ENCODE measurements at places on chromosomes 1 and 21.

GRCh38 chr1:24235921-24236788, 49.1 kb upstream of the IFNLR1 start:
- no peak for DNase-seq

DNA sequence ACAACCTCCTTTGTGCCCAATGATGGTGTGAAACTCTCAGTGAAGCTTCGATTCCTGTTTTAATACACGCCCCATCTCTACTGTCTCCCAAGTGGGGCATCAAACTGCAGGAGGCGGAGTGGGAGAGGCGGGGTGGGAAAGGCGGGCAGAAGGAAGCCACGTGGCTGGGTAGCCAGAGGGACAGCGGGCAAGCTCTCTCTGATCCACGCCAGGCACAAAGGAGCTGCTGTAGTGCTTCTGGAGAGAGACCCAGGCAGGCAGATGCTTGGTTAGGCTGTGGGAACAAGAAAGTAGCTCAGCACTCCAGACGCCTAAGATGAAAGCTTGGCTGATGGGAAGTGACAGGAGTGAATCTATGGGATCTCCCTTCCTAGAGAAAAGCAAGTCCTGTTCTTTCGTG, 25.7 kb downstream of the TRIM67 start:
- DNase-seq = no peak

GRCh38 chr1:96557336-96557735, 164.2 kb upstream of the PTBP2 start:
- DNase-seq = no peak

- DNase-seq = no peak
Measured at GRCh38 chr1:215647738-215648137, 80.6 kb downstream of the KCTD3 start.

- DNase-seq = no peak
Measured at GRCh38 chr21:31618696-31619430, 40.6 kb upstream of the SOD1 start.

GRCh38 chr1:164707868-164708331, 148.9 kb downstream of the PBX1 start:
- DNase-seq = no peak

GRCh38 chr1:10751561-10752085, 44.8 kb downstream of the CASZ1 start:
- DNase-seq = no peak

DNA sequence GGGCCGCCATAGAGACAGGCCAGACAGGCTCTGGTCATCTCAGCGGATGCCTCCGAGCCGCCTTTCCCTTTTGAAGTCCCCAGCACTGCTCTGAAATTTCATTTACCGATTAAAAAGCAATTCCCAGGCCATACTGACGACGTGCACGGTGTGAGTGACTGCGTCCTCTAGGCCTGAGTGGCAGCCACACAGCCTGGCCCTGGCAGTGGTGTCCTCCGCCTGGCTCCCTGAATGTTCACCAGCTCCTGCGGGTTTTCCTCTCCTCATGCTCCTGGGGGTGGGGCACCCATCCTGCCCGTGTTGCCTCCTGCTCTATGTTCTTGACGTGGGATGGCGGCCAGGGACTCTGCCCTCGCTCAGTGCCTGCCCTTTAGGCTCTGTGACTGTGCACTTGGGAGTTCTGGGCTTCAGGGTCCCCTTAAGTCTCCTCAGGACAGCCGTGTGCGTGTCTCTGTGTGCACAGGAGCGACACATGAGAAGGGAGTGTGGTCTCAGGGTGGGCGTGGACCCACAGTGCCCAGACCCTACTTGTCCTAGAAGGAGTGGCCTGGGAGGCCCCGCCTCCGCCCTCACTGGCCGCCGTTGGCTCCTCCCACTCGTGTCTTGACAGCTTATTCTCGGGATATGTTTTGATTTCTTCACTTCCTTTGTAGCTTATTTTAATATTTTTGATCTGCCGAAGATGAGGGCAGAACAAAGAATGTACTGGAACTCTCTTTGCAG, 3.6 kb downstream of the SKI start:
- DNase-seq = no peak

DNA sequence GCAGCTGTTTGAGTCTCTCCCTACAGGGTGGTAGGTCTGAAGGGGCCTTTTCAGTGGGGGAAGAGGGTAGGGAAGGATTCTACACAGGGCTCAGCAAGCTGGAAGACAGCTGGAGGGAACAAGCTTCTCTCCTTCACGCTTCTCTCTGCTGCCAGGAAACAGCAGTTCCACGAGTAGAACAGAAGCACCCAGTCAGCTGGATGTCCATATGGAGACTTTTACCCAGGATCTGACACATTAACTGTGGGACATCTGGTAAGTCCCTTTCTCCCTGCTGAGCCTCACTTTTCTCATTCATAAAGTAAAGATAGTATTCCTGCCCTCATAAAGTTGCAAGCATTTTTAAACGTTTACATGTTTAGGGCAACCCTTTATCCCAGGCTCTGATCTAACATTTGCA, 280.3 kb downstream of the OMA1 start:
- no peak for DNase-seq

DNA sequence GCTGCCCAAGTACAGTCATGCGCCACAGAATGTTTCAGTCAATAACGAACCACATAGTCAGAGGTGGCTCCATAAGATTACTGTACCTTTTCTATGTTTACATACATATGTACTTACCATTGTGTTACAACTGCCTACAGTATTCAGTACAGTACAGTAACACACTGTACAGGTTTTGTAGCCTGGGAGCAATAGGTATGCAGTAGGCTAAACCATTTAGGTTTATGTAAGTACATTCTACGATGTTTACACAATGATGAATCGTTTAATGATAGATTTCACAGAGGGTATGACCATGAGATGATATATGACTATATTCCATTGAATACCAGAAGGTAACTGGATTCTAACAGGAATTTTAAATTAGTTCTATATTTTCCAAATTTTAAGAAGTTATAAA, 10.5 kb downstream of the YY1AP1 start:
- no peak for DNase-seq

- no peak for DNase-seq
Measured at GRCh38 chr21:39153373-39153772, 29.9 kb downstream of the PSMG1 start.

DNA sequence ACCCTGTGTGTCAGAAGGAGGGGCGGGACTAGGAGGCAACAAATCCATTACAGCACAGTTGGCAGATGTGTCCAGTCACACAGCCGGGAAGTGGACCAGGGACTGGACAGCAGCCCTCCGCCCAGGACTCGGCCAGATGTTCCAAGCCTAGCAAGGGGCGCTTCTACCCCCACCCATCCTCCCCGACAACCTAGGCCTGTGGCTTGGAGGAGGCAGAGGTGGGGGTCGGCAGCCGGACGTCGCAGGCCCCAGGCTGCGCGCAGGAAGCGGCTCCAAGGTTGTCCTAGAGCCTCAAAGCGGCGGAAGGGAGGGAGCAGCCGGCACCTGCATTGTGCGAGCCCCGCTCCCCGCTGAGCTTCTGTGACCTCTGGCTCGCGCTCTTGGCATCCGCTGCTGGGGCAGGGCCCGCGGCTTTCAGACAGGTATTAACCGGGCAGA, 20.6 kb upstream of the MYCL start:
- DNase-seq = no peak

- DNase-seq = no peak
Measured at GRCh38 chr1:1120096-1120495, 4.2 kb upstream of the C1orf159 start.

GRCh38 chr1:229370601-229371021, 27.8 kb upstream of the CCSAP start:
- DNase-seq = no peak

DNA sequence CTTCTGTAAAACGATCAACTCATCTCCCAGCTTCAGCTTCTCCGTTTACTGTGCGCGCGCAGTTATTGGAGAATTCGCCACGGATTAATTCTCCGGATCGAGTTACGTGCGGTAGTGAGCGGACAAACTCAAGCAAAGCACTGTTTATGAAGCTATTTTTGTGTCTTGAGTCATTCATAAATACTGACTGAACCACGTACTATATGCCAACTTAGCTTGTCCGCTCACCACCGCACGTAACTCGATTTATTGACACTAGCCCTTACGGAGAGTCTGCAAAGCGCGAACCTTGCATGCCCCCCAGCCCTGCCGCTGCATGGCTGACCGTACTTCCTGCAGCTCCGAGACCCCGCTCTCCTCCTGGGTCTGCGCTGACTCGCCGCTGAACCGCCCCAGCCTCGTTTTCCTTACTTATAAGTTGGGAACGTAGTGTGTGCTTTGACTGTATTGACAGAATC, 773 bp downstream of the CHD1L start:
- DNase-seq = peak; percentile 36

GRCh38 chr1:152182944-152183361, 23.9 kb upstream of the RPTN start:
- DNase-seq = no peak

- no peak for DNase-seq
Measured at GRCh38 chr1:212613440-212614335, 5.1 kb downstream of the ATF3 start.

GRCh38 chr1:233333086-233333485, 5.6 kb downstream of the MAP3K21 start:
- no peak for DNase-seq

DNA sequence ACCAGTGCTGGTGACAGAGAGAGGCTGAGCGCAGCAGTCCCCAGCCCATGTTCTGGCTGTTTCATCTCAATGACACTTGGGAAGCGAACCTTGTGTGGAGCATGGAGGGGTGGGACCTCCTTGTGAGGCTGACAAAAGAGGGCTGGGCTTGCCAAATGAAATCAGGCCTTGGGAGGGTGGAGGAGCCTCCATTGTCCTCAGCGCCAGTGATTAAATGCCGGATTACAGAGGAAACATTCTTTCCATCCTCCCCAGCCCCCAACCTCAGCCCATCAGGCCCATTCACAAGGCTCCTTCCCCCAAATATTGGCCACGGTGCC, 63.3 kb upstream of the PAXBP1 start:
- DNase-seq = no peak

Data from NCI-H510A treated with DMSO at 0.1 percent for 48 hours (cell line).